GM12891 (cell line): ENCODE measurements at places on chromosomes 1 and 21.

DNA sequence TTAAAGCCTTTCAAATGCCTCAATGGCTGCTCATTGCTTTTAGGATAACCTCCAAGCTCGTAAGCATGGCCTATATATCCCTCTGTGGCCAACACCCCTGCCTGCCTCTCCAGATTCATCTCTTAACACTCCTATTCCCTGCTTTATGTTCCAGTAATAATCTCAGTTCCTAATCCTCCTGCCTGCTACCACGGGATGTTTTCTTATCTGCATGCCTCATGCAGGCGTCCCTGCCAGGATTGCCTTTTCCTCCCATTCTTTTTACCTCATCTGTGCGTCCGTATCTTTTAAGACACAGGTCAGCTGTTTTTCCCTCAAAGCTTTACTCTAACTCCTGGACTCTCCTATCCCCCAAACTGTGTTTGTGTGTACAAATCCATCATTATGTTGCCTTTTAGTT lies 36.1 kb downstream of the ZBTB40 start:
- no peak for DNase-seq

- DNase-seq: no peak
Measured at GRCh38 chr1:24118410-24119242, 6.7 kb upstream of the MYOM3 start.

- DNase-seq: no peak
Measured at GRCh38 chr1:24566236-24566867, 10.5 kb downstream of the NCMAP start.

GRCh38 chr1:208184966-208185654 lies 59.1 kb downstream of the PLXNA2 start:
- DNase-seq: no peak

DNA sequence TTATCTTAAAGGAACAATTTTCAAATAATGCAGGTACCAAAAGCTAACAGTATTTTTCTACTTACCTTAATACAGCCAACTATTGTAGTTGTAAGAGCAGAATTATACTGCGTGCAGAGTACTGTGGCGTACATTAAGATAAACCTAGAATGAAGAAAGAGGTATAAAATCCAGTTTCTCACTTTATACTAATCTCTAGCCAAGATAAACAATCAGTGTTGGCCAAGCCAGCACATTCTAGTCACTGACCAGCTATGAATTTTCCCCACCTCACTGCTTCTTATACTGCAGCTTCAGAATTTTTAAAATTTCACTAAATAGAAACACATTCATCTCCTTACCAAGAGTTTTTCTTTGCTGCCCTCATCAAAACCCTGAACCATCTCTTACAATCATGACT lies 33.6 kb downstream of the SLC35D1 start:
- no peak for DNase-seq

DNA sequence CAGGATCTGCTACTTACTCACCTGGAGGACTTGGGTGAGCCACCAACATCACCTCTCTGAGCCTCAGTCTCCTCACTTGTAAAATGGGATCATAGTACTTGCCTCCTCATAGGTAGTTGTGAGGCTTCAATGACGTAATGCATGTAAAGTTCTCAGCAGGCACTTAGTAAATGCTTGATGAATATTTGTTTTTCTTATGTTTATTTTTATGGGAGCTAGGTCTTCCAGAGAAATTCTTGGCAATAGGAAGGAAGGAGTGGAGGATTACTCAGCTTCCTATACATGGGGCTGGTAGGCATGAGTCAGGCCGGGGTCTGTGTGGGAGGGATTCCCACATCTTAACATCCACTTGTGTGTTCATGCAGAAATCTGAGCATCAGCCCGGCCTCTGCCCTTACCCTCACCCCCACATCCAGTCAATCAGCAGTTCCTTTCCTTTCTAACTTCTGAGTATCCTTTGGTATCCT lies 95.4 kb upstream of the USP24 start:
- no peak for DNase-seq

- DNase-seq: no peak
Measured at GRCh38 chr1:93598861-93599439, 82.7 kb downstream of the BCAR3 start.

DNA sequence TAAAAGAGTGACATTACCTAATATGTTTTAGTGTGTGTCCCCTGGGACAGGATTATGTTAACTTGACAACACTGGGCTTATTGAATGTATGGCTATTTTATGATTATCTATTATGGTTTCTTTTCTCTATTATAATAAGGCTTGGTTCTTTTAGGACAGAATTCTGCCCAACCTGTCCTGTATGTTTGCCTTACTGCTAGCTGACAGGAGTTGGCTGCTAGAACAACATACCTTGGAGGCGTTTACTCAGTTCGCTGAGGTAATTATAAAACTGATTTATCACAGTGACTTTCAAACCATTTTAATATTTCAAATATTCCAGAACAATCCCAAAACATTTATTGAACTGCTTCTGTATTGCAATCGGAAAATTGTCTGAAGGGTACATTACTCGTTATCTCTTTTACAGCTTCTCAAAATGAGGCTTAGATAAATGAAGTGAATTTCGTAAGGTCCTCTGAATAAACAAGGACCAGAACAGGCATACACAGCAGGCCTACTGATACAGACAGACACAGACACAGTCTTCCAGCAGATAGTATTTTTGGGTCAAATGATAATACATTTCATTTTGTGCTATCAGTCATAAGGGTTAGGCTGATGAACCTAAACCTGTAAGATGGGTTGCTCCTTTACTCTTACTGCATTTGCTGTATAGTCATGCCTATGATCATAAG lies 44.2 kb downstream of the SCYL3 start:
- no peak for DNase-seq

- no peak for DNase-seq
Measured at GRCh38 chr1:113904293-113904673, 316 bp downstream of the AP4B1 start.

DNA sequence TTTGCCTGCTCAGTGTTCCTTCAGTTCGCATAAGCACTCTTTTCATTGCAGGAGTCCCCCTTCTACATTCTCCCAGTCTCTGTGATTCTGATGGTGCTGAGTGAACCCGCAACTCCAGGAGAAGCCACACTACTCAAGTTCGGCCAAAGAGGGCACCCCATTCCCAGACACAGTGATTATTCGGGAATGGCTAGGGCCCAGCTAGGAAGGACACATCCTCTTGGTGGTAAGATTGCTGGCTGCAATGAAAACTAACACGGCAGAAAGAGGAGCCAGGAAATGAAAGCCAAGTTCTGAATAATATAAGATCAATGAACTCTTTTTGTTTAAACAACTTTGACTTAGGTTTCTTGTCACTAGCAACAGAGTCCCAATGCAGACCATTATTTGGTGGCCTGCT lies 14.9 kb downstream of the CREG1 start:
- no peak for DNase-seq

DNA sequence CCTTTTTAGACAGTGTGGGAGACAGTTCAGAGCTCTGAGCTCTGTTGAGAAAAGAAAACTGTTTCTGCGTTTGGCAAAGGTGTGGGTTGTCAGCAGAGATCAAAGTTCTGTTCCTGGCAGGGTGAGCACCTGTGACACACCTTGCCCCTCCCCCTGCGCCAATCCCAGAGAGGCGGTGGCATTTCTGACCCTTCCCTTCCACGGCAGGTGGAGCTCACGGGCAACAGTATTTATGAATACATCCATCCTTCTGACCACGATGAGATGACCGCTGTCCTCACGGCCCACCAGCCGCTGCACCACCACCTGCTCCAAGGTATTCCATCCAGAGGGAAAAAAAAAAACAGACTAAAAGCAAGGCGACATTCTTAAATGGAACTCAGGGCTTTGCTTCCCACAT lies 20.7 kb downstream of the SIM2 start:
- DNase-seq: no peak

- DNase-seq: no peak
Measured at GRCh38 chr1:154749078-154749760, 120.9 kb downstream of the KCNN3 start.

GRCh38 chr1:17670587-17671313 lies 84.4 kb upstream of the ACTL8 start:
- no peak for DNase-seq
